Osteocyte (in vitro differentiated cells): ENCODE measurements at places on chromosomes 6 and 20. TPM values are rescaled to one million over a fixed set of nuclear protein-coding genes. Genes with fewer than 3 reads are reported as not detected.

GRCh38 chr20:48342822-48343513 lies 484.8 kb downstream of the PREX1 start:
- no peak for DNase-seq
- peaks cover 75% of the 10 kb centered on the region for H3K27me3 ChIP-seq
- no peak overlapping the region for H3K27ac ChIP-seq
- H3K36me3 ChIP-seq: no peaks in the 10 kb centered on the region
- no peaks in the 10 kb centered on the region for H3K4me1 ChIP-seq

DNA sequence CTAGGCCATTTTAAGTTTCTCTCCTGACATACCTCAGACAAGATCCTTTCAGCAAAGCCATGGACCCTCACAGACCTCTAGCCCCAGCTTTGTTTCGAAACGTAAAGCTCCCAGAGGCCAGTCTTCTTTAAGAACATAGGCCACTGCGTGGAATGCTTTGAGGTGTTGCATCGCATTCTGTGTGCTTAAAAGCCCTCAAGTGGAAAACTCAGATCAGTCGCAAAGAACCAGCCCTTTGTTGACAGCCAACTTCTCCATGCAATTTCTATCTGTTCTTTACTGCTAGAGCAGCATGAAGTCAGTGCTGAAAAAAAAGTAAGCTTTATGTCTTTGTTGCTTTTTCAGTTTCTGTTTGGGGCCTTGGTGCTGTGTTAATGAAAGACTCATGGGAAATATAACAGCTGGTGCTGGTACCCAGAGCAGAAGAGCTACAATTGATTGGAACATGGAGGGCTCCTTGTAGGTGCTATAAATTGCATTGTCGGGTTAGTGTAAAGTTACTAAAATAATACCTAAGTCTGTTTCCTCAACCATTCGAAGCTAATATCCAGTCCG lies 142.6 kb downstream of the MAP3K7 start:
- H3K27ac ChIP-seq: no peak overlapping the region
- no peak overlapping the region for H3K4me3 ChIP-seq
- H3K4me1 ChIP-seq: no peaks in the 10 kb centered on the region
- H3K36me3 ChIP-seq: no peaks in the 10 kb centered on the region

- DNase-seq: no peak
- H3K4me1 ChIP-seq: peaks cover 20% of the 10 kb centered on the region
- no peak overlapping the region for H3K4me3 ChIP-seq
- H3K27ac ChIP-seq: no peak overlapping the region
- no peaks in the 10 kb centered on the region for H3K27me3 ChIP-seq
These were observed 49.6 kb downstream of the DSTN start for GRCh38 chr20:17619351-17620093.

DNA sequence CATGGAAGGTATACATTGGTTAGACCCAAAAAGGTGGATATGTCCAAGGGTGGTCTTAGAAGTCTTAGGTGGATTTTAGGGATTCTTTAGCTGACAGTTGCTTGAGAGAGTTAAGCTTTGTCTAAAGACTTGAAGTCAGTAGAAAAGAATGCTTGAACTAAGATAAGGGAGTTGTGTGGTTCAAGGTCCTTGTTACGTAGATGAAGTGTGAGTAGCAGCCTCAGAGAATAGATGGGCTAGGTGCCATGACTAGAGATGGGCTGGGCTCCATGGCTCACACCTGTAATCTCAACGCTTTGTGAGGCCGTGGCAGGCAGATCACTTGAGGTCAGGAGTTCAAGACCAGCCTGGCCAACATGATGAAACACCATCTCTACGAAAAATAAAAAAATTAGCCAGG lies 1.7 kb downstream of the SHLD1 start:
- peaks cover 12% of the 10 kb centered on the region for H3K4me1 ChIP-seq
- H3K27me3 ChIP-seq: peaks cover 7% of the 10 kb centered on the region
- peak overlapping the region; percentile 84 for H3K4me3 ChIP-seq
- peaks cover 2% of the 10 kb centered on the region for H3K36me3 ChIP-seq
- H3K27ac ChIP-seq: no peak overlapping the region

- H3K36me3 ChIP-seq: no peaks in the 10 kb centered on the region
- peaks cover 36% of the 10 kb centered on the region for H3K27me3 ChIP-seq
- H3K27ac ChIP-seq: no peak overlapping the region
- no peak overlapping the region for H3K4me3 ChIP-seq
- DNase-seq: no peak
- peaks cover 4% of the 10 kb centered on the region for H3K4me1 ChIP-seq
These were observed 43.8 kb upstream of the AFDN start for GRCh38 chr6:167782698-167783517.

DNA sequence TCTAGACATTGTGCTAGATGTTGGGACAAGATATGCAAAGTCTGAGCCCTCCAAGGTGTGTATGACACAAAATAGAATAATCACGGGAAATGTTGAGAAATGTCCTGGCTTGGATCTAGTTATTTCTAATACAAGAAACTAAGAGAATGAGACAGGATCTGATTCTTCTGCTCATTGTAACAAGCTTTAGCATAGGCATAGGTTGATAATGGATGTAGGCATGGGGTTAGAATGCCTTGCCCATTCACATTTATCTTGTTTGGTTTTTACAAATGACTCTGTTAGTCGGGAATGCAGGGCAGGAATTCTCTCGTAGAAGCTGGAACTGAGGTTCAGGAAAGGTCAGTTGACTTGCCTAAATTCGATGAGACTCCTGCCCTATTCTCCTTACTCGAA lies 1.5 kb upstream of the SLC26A8 start:
- no peaks in the 10 kb centered on the region for H3K36me3 ChIP-seq
- H3K27me3 ChIP-seq: peaks cover 5% of the 10 kb centered on the region
- no peak overlapping the region for H3K4me3 ChIP-seq
- DNase-seq: no peak

- H3K4me3 ChIP-seq: no peak overlapping the region
- H3K27ac ChIP-seq: no peak overlapping the region
- H3K27me3 ChIP-seq: no peaks in the 10 kb centered on the region
These were observed 87.4 kb upstream of the RALGAPA2 start for GRCh38 chr20:20799716-20800312.

GRCh38 chr6:145882121-145882531 lies 67.5 kb upstream of the FBXO30 start:
- peaks cover 15% of the 10 kb centered on the region for H3K36me3 ChIP-seq
- H3K4me1 ChIP-seq: peaks cover 3% of the 10 kb centered on the region

- H3K27ac ChIP-seq: no peak overlapping the region
- DNase-seq: no peak
- H3K27me3 ChIP-seq: peaks cover 8% of the 10 kb centered on the region
- no peaks in the 10 kb centered on the region for H3K4me1 ChIP-seq
- H3K36me3 ChIP-seq: no peaks in the 10 kb centered on the region
- H3K4me3 ChIP-seq: no peak overlapping the region
These were observed 214.4 kb downstream of the ZNF217 start for GRCh38 chr20:53379014-53379832.

DNA sequence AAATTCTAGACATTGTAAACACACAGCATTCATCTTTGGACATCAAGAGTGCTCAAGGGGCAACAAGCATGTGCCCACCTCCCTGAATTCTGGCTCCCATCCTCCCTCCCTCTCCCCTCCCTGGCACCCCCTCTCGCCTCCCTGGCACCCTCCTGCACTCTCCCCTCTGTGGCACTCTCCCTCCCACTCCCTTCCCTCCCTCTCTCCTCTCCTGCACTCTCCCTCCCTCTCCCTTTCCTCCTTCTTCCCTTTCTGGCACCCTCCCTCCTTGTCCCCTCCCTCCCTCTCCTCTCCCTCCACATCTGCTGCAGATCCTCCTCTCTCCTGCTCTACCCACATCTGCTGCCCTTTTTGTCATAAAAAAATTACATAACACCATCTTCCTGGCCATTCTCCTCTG lies 113.0 kb upstream of the SLC22A23 start:
- H3K4me1 ChIP-seq: peaks cover 18% of the 10 kb centered on the region
- no peak overlapping the region for H3K4me3 ChIP-seq
- H3K27ac ChIP-seq: no peak overlapping the region
- H3K27me3 ChIP-seq: no peaks in the 10 kb centered on the region
- DNase-seq: no peak
- H3K36me3 ChIP-seq: no peaks in the 10 kb centered on the region

DNA sequence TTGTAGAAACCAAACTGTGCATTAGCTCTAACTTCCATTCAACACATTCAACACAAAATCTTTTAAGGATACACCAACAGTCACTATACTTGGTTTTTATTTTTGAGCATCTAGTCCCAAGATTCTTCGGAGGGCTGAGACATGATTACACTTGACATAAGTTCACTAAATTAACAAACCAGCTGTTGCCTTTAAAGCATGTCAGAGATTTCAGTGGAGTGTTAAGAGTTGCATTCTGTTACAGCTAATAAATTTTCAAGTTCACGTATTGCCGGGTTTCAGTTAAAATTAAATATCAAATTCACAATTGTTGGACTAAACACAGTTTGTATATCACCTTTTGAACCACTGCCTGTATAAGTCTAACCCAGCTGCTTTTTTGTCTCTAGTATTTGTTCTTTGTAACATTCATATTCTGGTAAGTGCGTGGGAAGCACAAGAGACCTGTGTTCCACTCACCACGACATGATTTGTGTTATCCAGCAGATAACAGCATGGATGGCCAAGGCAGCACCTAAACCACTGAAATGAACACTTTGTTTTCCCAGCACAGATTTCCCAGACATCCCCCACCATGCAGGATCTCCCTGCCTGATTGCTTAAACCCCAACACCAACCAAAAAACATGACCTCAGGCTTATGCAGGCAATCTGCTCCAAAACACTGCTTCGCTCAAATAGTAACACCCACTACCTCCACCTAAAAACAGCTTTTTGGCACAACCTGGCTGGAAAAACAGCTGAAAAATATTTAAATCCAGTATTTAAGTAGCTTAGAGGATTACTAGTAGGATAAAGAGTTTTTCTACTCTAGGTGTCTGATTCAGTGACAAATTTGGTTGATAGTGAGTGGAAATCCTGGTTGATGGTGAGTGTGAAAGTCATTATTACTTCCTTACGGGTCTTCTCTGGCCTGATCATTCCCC lies 286.5 kb upstream of the NT5E start:
- H3K4me1 ChIP-seq: no peaks in the 10 kb centered on the region
- H3K27ac ChIP-seq: no peak overlapping the region
- H3K4me3 ChIP-seq: no peak overlapping the region
- peaks cover 9% of the 10 kb centered on the region for H3K27me3 ChIP-seq
- no peaks in the 10 kb centered on the region for H3K36me3 ChIP-seq

DNA sequence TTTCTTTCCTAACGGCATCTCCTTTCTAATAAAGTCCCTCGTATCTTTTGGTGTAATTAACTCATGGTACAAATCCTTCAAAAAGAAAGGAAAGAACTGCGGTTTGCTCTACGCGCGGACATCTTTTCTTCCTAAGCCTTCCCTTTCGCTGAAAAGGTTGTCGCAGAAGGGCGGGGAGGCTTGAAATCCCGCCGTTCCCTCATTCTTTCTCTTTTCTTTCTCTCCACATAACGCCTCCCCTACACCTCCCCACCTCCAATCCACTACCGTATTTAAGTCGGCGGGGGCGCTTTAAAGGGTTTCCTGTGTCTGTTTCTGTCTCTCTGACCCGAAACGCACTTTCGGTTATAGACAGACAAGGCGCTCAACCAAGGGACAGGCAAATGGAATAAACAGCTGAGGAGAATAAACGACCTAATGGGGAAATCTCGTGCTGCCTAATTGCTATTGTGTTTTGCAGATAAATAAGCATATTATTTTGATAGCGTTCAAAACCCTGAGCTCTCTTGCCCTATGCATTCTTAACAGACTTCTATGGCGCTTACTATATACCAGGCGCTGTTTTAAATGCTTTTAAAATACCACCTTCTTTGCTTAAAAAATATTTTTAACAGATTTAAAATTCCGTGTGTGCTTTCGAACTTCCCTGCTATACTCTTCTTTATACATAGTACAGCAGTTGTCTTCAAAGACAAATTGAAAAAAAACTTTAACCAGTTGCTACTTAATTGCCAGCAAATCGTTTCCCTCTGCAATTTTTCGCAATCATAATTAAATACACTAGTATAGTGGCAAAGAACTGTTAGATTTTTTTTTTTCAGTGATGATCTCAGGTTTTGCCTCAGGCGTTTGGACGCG lies 2.5 kb upstream of the HEY2 start:
- H3K36me3 ChIP-seq: peaks cover 3% of the 10 kb centered on the region
- H3K4me1 ChIP-seq: peaks cover 59% of the 10 kb centered on the region
- H3K4me3 ChIP-seq: peak overlapping the region; percentile 75
- no peak for DNase-seq

GRCh38 chr6:87575423-87575822 lies 14.4 kb downstream of the RARS2 start:
- H3K4me1 ChIP-seq: peaks cover 78% of the 10 kb centered on the region
- H3K27me3 ChIP-seq: no peaks in the 10 kb centered on the region
- H3K27ac ChIP-seq: peak overlapping the region; percentile 69
- DNase-seq: no peak
- H3K36me3 ChIP-seq: peaks cover 8% of the 10 kb centered on the region

DNA sequence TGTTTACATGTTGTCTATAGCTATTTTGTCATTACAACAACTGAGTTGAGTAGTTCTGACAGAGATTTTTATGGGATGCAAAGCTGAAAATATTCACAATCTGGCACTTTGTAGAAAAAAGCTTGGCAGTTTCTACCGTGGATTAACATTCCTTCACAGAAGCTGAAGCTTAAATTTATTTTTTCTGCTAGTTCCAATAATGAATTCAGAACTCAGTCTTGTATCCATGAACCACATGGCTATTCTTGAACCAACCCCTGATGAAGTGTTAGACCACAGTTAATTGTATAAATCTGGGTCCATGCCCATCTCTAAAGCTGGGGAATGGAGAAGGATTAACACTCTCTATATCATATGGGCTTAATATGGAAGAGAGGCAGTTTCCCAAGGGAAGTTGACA lies 743.8 kb upstream of the FLRT3 start:
- H3K4me1 ChIP-seq: no peaks in the 10 kb centered on the region
- DNase-seq: no peak
- no peak overlapping the region for H3K27ac ChIP-seq
- no peaks in the 10 kb centered on the region for H3K36me3 ChIP-seq

DNA sequence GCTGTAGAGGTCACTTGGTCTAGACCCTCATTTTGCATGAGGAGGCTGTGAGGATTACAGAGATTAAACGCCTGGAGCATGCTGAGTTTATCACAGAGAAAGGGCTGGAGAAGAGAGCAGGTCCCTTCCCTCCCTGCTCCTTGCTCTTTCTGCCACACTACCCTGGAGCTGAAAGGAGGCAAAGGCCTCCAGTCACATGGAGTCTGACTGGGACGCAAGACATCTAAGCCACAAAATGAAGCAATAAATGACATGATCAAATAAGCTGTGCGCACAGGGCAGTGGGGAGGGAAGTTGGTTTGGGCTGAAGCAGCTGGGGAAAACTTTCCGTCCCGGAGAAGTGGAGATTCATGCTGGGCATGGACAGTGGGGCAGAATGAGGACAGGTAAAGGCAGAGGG lies 33.3 kb downstream of the ATXN1 start:
- H3K4me1 ChIP-seq: peaks cover 75% of the 10 kb centered on the region
- DNase-seq: no peak
- H3K27ac ChIP-seq: peak overlapping the region; percentile 85
- no peaks in the 10 kb centered on the region for H3K36me3 ChIP-seq

Gene LTA
- not detected in 2 replicates for total RNA-seq

Gene SEMG1
- not detected in 2 replicates for total RNA-seq

Gene GLP1R
- total RNA-seq: not detected in 2 replicates

Gene GGTLC1
- total RNA-seq: not detected in 2 replicates

Gene ENPP5
- total RNA-seq: not detected in 2 replicates

Gene PKIB
- 28.7 and 35.0 TPM in 2 replicates for total RNA-seq

Gene MAK
- not detected in 2 replicates for total RNA-seq

Gene PPP1R16B
- total RNA-seq: not detected in 2 replicates
